ENCODE measurements at places on chromosomes 2 and 18.
A peak's percentile ranks its signal among the peaks of the same experiment; 100 is the strongest.

GRCh38 chr2:203327901-203328759 lies at the start of gene ABI2:
TSS of gene ABI2 (plus strand) at chr2:203328394. CDS start at chr2:203328515, 121 bp downstream.
- H3K4me1 ChIP-seq, result peaks cover 20% of the 10 kb centered on the region
- H3K27ac ChIP-seq, result peak within 1 kb of the TSS; percentile 82
- DNase-seq, result peak; percentile 85
- no peaks in the 10 kb centered on the region for H3K27me3 ChIP-seq

GRCh38 chr2:124814968-124815745 lies 790.1 kb downstream of the CNTNAP5 start:
- H3K4me1 ChIP-seq, result no peaks in the 10 kb centered on the region
- H3K4me3 ChIP-seq, result no peak overlapping the region
- H3K27ac ChIP-seq, result no peak overlapping the region

- no peaks in the 10 kb centered on the region for H3K4me1 ChIP-seq
- no peaks in the 10 kb centered on the region for H3K36me3 ChIP-seq
- no peak overlapping the region for H3K4me3 ChIP-seq
- no peak overlapping the region for H3K27ac ChIP-seq
- no peak for DNase-seq
Observed at GRCh38 chr2:162092658-162093556, 18.9 kb upstream of the DPP4 start.

DNA sequence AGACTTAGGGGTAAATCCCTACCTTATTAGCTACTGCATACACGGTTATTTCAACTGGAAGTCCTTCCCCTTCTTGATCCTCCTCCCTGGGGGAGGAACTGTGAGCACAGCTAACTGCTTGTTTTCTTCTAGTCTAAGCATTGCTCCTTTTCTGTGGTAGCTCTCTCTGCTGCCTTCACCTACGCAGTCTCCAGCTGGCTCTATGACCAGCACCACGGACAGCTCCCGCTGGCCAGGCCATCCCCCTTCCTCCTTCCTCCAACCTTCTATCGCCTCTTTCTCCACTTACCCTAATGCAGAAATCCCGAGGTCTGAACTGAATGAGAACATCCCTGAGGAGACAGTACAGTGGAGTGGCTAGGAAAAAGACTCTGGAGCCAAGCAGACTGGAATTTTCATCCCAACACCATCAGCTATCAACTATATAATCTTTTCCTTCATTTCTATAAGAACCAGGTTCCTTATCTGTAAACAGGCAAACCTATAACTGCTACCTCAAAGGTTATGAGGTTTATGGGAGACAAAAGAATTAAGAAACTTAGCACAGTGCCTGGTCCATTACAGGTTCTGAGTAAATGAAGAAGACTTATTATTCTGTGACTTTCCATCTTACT lies 4.7 kb upstream of the CFAP65 start:
- no peaks in the 10 kb centered on the region for H3K36me3 ChIP-seq
- H3K4me1 ChIP-seq, result no peaks in the 10 kb centered on the region
- H3K27me3 ChIP-seq, result no peaks in the 10 kb centered on the region
- no peak overlapping the region for H3K4me3 ChIP-seq

DNA sequence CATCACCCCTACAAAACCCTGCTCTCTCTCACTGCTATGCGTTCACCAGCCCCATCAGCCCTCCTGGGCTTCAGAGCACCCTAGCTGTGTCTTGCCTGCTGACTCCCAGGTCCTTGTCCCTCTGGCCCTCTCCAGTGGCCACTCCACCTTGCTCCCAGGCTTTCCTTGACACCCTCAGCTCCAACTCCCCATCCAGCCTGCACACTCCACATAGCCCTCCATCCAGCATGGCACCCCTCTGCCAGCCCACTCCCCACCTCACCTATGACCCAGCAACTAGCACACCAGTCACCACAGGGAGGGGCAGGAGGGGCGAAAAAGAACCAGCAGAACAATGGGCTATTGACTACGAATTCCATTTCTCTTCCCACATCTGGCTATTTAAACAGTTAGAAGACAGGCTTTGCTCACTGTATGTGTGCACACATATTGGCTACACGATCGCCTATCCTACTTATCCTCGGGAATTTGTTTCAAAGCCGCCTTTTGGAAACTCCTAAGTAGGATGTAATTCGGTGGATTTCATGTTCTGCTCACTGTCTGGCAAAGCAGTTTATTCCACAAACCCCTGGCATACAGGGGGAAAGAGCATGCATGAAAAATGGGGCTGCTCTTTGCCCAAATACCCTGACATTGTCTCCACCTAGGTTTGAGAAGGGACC lies 195.3 kb downstream of the SMAD2 start:
- H3K4me1 ChIP-seq, result no peaks in the 10 kb centered on the region
- H3K27me3 ChIP-seq, result no peaks in the 10 kb centered on the region
- no peak for DNase-seq
- H3K27ac ChIP-seq, result no peak overlapping the region

DNA sequence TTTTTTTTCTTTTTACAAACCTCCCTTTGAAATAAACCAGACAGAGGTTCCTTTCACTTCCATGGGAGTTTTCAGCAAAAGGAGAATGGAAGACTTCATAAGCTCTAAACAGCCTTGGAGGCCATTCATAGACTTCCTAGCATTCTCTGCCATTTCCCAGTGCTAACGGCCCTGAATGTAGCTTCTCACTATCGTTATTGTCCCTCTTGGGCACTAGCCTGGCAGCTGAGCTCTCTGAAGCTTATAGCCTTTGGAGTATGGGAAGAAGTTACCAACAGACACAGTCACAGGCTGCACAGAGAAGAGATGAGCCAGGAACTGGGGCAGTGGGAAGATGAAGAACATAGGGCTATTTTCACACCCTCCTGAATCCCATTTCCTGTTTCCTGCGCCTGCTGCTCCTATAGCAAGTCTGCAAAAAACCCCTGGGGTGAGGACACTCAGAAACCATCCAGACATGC lies 29.1 kb upstream of the EPC2 start:
- peaks cover 21% of the 10 kb centered on the region for H3K4me1 ChIP-seq
- peak overlapping the region; percentile 75 for H3K27ac ChIP-seq
- H3K4me3 ChIP-seq, result no peak overlapping the region
- DNase-seq, result no peak
- H3K27me3 ChIP-seq, result no peaks in the 10 kb centered on the region

- H3K27me3 ChIP-seq, result no peaks in the 10 kb centered on the region
- DNase-seq, result peak; percentile 19
Observed at GRCh38 chr2:109129356-109129920, 433 bp downstream of the SH3RF3 start.

- H3K36me3 ChIP-seq, result no peaks in the 10 kb centered on the region
- no peak for DNase-seq
Observed at GRCh38 chr2:18682681-18683080, 93.3 kb upstream of the NT5C1B start.

DNA sequence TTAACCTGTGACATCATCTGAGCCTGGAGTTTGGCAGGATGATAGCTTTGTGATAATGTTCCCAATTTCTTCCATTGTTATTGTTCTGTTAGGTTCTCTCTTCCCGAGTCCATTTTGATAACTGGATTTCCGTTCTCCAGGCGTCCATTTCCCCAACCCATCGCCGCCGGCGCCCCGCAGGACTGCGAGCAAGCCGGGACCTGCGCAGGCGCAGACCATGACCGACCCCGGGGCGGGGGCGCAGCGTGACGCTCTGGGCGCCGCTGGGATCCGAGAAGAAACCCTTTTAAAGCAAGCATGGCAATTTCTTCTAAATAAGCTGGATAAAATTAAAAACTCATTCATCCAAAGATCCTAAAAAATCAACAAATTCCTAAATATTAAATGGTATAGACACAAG lies at the start of gene SLC25A52:
Gene SLC25A52, minus strand, starts transcription at position 186 of the 400 bp plus-strand sequence. CDS start 219 bp downstream, outside the sequence.
- H3K27me3 ChIP-seq, result no peaks in the 10 kb centered on the region
- H3K36me3 ChIP-seq, result no peaks in the 10 kb centered on the region
- no peak within 1 kb of the TSS for H3K4me3 ChIP-seq
- H3K4me1 ChIP-seq, result no peaks in the 10 kb centered on the region
- DNase-seq, result no peak
- H3K27ac ChIP-seq, result no peak within 1 kb of the TSS

GRCh38 chr2:230000118-230000841 lies 68.4 kb downstream of the SLC16A14 start:
- H3K4me1 ChIP-seq, result no peaks in the 10 kb centered on the region
- no peaks in the 10 kb centered on the region for H3K36me3 ChIP-seq
- H3K27ac ChIP-seq, result no peak overlapping the region
- no peaks in the 10 kb centered on the region for H3K27me3 ChIP-seq

DNA sequence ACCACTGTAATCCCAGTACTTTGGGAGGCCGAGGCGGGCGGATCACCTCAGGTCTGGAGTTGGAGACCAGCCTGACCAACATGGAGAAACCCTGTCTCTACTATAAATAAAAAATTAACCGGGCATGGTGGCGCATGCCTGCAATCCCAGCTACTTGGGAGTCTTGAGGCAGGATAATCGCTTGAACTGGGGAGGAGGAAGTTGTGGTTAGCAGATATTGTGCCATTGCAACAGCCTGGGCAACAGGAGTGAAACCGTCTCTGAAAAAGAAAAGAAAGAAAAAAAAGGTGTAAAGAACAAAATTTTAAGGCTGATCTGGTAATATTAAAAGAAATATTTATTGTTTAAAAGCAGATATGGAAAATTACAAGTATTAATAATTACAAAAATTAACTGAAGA lies 29.7 kb downstream of the ZNF804A start:
- H3K27me3 ChIP-seq, result no peaks in the 10 kb centered on the region
- no peak for DNase-seq
- no peak overlapping the region for H3K27ac ChIP-seq
- H3K4me3 ChIP-seq, result no peak overlapping the region
- no peaks in the 10 kb centered on the region for H3K36me3 ChIP-seq
- H3K4me1 ChIP-seq, result no peaks in the 10 kb centered on the region

DNA sequence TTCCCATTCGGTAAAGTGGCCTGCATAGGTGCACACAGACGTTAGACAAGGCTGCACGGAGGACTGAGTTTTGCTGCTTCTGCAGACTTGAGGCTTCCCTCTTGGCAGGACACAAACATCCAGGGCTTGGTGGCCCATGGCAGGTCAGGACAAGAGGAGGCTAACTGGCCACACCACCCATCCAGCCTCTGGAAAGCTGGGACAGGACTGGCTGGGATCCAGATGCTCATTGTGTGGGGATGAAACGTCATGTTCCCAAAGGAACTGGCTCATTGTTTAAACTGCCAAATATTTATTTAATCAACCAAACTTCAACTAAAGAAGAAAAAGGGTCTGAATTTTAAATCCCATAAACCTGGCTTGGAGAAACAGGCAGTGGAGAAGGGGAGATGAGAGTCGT lies 239.1 kb upstream of the EPAS1 start:
- no peaks in the 10 kb centered on the region for H3K36me3 ChIP-seq
- no peak overlapping the region for H3K4me3 ChIP-seq
- peak overlapping the region; percentile 21 for H3K27ac ChIP-seq
- peak; percentile 16 for DNase-seq
- no peaks in the 10 kb centered on the region for H3K27me3 ChIP-seq

GRCh38 chr2:36485521-36485920 lies 112.4 kb downstream of the FEZ2 start:
- no peak overlapping the region for H3K4me3 ChIP-seq
- H3K27ac ChIP-seq, result no peak overlapping the region
- no peaks in the 10 kb centered on the region for H3K27me3 ChIP-seq

- no peak for DNase-seq
- no peaks in the 10 kb centered on the region for H3K36me3 ChIP-seq
- H3K4me3 ChIP-seq, result no peak overlapping the region
- H3K27ac ChIP-seq, result no peak overlapping the region
- H3K27me3 ChIP-seq, result no peaks in the 10 kb centered on the region
Observed at GRCh38 chr2:112787294-112787693, 3.0 kb upstream of the IL1A start.

DNA sequence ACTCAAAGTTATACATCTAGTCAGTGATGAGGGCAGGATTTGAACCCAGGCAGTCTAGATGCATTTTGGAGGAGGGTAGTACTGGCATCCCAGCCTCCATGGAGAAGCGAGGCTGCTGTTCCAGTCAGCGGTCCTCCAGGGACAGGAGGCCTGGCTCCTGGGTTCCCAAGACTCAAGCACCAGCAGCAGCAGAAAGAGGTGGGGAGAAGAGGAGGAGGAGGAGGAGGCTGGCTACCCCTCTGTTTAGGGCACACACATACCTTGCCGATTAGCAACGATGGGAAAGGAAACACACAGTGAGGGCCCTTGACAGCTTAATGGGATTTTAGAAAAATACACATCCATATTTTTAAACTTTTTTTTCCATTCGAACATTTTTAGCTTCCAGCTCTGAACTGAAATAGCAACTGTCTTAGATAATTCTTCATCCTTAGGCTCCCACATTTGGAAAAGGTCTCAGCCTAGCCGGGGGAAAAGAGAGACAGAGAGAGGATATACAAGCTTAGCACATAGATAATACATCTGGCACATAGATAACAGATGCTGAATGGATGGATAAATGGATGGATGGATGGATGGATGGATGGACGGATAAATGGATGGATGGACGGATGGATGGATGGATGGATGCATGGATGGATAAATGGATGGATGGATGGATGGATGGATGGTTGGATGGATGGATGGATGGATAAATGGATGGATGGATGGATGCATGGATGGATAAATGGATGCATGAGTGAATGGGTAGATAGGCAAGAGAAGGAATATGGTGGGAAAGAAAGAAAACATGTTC lies 87.9 kb downstream of the LBH start:
- H3K27me3 ChIP-seq, result no peaks in the 10 kb centered on the region
- no peak overlapping the region for H3K27ac ChIP-seq
- no peak for DNase-seq
- no peaks in the 10 kb centered on the region for H3K36me3 ChIP-seq

DNA sequence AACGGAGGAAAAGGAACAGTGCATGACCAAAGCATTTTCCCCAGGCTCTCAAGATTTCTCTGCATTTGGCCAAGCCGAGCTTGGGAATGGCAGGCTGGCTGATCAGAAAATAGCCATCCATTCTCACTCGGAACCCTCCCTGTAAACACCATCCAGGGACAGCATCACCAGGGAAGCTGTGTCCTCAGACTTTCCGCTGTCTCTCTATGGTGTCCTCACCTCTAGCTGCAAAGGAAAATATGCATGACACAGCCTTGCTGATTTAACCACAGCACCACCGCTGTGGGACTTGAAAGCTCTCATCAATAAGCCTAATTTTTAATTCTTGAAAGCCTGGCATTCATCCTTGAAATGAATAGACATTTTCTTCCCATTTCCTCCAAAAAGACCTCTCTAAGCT lies 311.7 kb downstream of the EIPR1 start:
- no peak for DNase-seq
- H3K36me3 ChIP-seq, result no peaks in the 10 kb centered on the region
- H3K4me1 ChIP-seq, result no peaks in the 10 kb centered on the region
- H3K27ac ChIP-seq, result no peak overlapping the region
- H3K27me3 ChIP-seq, result no peaks in the 10 kb centered on the region
- H3K4me3 ChIP-seq, result no peak overlapping the region

GRCh38 chr2:236748385-236748784 lies 178.8 kb downstream of the ACKR3 start:
- no peaks in the 10 kb centered on the region for H3K27me3 ChIP-seq

DNA sequence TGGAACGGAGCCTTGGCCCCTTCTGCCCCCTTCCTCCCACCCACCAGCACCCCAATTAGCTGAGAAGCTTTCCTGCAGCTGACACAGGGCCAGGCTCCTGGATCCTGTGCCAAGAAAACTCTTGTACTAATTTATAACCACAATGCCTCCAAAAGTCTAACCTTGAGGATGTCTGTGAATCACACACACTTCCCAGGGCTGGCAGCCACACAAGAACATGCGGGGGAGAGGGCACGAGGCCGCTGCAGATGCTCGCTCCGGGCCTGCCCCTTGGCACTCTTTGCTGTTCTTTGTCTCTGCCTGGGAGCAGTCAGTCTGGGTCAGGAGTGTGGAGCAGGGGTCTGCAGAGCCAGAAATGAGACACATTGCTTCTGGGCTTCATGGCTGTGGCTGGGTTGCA lies 62.7 kb upstream of the KIF5C start:
- H3K27ac ChIP-seq, result no peak overlapping the region
- no peak overlapping the region for H3K4me3 ChIP-seq
- peak; percentile 67 for DNase-seq
- H3K36me3 ChIP-seq, result no peaks in the 10 kb centered on the region
- H3K4me1 ChIP-seq, result peaks cover 37% of the 10 kb centered on the region
- no peaks in the 10 kb centered on the region for H3K27me3 ChIP-seq
